ENCODE measurements at places on chromosomes 13 and 19.

- DNase-seq, result peak; percentile 71
Observed at GRCh38 chr13:27830010-27830409, 37.7 kb downstream of the GSX1 start.

DNA sequence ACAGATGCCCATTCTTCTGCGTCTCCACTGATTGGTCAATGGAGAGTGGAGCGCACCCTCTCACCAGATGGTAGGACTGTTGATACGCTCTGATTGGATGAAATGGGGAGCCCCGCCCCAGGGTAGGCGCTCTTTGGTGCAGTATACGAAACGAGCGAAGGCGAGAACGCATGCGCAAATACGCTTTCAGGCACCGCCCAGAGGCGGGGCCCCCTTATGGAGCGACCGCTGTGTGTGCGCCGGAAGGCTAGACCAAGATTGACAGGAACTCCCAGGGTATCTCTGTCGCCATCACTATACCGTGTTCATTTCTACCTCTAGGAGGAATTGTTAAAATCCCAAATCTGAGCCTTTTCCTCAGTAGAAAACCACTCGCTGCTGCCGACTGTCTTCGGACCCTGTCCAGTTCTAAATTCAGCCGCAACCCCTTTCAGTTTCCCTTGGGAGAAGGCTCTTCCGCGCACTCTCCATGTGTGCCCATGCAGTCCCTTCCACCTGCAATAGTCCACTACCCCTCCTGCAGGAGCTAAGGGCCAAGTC is 720 bp upstream of the HNRNPL start:
- DNase-seq, result no peak

- DNase-seq, result no peak
Observed at GRCh38 chr13:46839399-46839798, 42.4 kb upstream of the ESD start.

GRCh38 chr19:35959968-35960320 is 23.8 kb downstream of the LRFN3 start:
- no peak for DNase-seq

DNA sequence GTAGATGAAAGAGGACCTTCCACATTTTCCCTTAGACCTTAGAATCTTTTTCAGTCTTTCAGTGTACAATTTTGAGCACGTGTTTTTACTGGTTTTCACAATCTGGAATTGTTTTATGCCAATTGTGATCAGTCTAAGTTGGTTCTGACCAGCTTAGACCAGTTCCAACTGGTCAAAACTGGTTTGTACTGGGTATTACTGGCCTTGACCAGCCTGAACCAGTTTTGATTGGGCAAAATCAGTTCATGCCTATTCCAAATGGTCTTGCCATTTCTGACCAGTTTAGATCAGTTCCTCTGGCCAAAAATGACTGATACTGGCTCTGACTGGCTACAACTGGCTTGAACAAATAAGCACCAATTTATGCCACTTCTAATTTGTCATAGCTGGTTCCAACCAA is 36.4 kb downstream of the ZNF585A start:
- no peak for DNase-seq

GRCh38 chr13:112032186-112032993 is 34.6 kb upstream of the SOX1 start:
- no peak for DNase-seq

GRCh38 chr13:101511766-101512165 is 59.3 kb downstream of the ITGBL1 start:
- no peak for DNase-seq

DNA sequence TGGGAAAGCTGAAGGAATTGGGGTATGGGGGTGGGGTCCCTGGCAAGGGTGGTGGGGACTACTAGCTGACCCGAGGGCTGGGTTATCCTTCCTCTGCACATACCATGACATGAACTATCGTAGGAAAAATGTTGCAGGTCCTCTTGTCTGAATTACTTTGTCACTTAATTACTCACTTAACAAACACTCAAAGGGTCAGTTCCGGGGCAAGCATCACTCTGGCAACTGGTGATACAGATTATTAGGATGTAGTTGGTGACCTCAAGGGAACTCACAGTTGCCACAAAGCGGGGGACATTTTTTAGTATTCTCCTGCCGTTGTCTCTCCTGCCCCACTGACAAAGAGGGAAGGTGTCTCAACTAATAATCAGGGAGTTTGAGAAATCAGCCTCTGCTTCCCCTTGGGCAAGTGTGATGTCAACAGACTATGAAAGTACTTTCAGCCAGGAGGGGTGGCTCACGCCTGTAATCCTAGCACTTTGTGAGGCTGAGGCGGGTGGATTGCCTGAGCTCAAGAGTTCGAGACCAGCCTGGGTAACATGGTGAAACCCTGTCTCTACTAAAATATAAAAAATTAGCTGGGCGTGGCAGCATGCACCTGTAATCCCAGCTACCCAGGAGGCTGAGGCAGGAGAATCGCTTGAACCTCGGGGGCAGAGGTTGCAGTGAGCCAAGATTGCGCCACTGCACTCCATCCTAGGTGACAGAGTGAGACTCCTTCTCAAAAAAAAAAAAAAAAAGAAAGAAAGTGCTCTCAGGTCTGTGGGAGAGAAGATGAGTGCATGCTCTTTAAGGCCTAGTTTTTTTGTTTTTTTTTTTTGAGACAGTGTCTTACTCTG is 10.3 kb downstream of the DNAJB1 start:
- no peak for DNase-seq
